ENCODE measurements at places on chromosomes 11 and 22.

DNA sequence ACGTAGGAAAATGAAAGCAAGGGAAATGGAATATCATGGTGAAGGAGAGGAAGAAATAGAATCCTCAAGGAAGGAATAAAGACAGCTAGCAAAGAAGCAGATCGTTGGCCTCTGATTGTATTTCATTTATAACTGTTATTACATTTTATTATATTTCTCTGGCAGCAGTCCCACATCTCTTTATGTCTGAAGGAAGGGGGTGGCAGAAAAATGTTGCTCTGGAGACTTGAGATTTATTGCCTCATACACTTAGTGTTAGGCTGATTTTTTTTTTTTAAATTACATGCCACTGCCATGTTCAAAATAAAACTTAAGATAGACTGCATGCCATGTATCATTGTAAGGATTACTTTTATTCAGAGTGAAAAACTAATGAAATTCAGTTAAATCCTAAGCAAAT is 971.7 kb upstream of the CHORDC1 start:
- DNase-seq, result no peak

GRCh38 chr22:31911565-31912406 is 32.5 kb upstream of the YWHAH start:
- DNase-seq, result no peak

DNA sequence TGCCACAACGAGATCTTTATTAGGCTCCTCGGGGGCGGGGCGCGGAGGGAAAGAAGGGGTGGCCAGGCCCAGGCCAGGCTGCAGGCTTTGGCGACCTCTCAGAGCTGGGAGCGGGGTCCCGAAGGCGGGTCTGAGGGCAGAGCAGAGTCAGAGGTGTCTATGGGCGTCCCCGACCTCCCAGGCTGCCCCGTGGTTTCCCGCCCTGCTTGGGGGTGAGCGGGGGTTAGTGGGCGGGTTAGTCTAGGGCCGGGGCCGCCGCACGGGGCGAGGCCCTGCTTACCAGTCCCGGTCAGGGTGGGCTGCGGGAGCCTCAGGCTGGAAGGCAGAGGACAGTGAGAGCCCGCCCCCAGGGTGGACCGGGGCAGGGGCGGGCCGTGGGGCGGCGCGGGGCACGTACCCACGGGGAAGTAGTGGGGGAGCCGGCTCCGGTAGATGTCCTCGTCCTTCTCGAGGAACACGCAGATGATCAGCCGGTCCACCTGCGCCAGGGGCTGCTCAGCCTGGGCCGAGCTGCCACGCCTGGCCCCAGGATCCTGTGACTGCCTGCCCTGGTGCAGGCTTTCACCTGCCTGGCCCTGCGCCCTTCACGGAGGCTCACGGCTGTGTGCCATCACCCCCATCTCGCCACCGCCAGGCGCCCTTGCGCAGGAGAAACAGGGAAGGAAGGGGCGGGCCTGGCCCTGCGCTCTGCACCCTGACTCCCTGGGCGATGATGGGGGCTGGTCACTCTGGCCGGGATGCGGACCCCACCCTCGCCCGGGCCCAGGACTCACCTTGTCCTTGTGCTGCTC is 12.5 kb downstream of the OTUB1 start:
- no peak for DNase-seq

GRCh38 chr22:19505735-19506126 is 18.5 kb downstream of the CLDN5 start:
- no peak for DNase-seq

DNA sequence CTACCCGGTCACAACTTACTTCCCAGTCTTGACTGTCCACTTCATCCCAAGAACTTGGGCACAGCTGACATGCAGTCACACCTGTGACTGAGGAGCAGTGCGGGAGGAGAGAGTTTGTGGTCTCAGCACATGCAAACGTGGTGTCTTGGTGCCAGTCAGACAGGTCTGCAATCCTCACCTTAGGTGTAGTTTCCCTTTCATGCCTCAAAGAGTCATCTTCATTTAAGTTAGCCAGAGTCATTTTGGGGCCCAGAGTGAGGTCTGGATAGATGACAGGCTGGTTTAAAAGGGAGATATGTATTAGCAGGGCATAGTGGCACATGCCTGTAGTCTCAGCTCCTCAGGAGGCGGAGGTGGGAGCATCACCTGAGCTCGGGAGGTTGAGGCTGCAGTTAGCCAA is 108.5 kb upstream of the SORL1-AS1 start:
- no peak for DNase-seq

DNA sequence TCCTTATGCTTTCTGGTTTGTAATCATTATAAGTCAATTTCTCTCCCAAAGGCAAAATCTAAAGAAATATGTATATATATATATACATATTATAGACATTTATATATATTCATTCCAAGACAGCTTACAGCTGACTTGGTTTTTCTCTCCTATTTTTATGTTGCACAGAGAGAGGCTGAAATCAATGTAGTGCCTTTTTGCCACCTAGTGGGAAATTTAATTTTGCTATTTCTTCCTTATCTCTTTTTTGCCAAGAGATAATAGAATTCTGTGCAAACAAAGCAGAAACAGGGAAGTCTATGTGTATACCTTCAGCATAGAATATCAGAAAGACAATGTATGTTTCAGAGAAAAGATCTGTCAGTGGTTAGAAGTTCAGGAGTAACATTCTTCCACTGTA is 186.0 kb upstream of the ANO5 start:
- DNase-seq, result no peak

DNA sequence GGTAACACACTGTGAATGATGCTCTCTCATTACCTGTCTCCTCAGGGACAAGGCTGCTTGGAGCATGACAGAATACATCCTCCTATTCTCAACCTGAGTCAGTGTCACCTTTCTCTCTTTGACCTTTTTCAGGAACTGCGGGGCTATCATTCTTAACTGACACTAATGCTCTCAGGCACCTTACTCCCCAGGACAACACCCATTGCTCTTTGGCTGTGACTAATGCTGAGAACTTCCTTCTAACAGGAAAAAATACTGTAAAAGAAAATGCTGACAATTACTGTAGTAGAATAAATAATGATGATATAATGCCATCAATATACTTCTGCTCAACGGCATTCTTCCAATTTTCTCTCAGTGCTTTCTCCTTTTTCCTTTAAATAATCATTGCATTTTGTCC is 2082.7 kb upstream of the RAG2 start:
- DNase-seq, result no peak

GRCh38 chr22:37503850-37504249 is 15.4 kb downstream of the CARD10 start:
- no peak for DNase-seq

- no peak for DNase-seq
Observed at GRCh38 chr11:76491644-76492043, 46.8 kb downstream of the EMSY start.

GRCh38 chr11:118924591-118925585 is 838 bp downstream of the BCL9L start:
- peak; percentile 81 for DNase-seq

GRCh38 chr11:45833761-45834160 is 13.5 kb upstream of the CRY2 start:
- no peak for DNase-seq

- no peak for DNase-seq
Observed at GRCh38 chr22:17430412-17430811, 61.2 kb downstream of the CECR2 start.

Data from HAP-1 (cell line).